ENCODE measurements at places on chromosomes 6 and 20.

GRCh38 chr20:50027611-50028105 lies 44.9 kb downstream of the SNAI1 start:
- no peak for DNase-seq

DNA sequence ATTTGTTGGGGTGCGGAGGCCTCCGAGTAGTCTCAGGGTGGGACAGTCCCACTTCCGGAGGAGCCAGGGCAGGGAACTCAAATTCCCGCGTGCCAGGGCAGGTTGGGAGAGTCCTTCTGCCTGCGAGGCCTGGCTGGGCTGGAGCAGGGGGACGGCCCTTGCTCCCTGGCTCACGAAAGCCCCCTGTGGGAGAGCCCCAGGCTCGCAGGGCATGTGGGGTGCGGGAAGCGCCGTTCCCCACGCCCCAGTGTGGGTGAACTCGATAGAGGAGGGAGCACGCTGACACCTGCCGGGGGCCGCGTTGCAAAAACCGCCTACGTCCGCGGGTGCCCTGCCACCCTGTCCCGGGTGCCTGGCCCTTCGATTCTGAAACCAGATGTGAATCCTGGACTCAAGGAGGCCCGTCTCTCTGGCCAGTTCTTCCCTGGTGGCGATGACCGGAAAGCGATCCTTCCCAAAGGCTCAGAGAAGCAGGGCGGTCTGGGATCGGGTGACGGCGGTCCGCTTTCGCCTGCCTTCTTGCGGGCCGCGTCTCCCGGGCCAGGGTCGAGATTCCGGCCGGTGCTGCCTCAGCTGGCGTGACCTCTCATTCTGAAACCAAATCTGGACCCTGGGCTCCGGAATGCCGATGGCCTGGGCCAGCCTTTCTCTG lies 1846.5 kb upstream of the DEFB115 start:
- DNase-seq: no peak

- no peak for DNase-seq
Observed at GRCh38 chr6:75204959-75205775, 686 bp downstream of the COL12A1 start.

DNA sequence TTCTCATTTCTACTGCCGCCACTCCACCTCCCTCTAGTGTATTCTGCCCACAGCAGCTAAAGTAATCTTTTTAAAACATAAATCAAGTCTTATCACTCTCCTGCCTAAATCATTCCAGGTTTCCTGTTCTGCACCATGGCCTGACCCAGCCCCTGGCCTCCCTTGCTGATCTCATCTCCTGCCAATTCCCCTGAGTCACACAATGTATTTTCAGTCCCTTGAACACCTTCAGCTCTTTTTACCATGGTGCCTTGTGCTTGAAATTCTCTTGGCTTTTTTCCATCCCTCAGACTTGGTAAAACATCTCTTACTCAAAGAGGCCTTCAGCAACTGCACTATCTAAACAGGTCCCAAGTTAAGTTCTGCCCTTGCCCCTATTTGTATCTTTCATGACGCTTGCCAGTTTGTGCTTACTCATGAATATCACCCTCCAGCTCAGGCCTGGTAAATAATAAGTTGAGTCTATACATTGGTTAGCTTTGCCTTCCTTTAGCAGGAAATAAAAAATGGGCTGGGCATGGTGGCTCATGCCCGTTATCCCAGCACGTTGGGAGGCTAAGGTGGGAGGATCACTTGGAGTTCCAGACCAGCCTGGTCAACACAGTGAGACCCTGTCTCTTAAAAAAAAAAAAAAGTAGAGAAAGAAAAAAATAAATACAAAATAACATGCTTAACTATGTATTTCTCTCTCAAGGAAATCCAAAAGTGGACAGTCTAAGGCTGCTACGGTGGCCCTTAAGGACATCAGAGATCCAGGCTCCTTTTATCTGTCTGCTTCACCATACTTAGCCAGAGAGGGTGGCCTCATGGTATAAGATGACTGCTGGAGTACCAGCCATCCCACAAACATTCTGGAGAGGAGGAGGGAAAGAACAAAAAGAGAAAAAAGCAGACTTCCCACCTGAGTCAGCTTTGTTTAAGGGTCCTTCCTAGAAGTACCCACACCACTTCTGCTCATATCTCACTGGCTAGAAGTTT lies 62.2 kb downstream of the ARFGEF2 start:
- DNase-seq: no peak

DNA sequence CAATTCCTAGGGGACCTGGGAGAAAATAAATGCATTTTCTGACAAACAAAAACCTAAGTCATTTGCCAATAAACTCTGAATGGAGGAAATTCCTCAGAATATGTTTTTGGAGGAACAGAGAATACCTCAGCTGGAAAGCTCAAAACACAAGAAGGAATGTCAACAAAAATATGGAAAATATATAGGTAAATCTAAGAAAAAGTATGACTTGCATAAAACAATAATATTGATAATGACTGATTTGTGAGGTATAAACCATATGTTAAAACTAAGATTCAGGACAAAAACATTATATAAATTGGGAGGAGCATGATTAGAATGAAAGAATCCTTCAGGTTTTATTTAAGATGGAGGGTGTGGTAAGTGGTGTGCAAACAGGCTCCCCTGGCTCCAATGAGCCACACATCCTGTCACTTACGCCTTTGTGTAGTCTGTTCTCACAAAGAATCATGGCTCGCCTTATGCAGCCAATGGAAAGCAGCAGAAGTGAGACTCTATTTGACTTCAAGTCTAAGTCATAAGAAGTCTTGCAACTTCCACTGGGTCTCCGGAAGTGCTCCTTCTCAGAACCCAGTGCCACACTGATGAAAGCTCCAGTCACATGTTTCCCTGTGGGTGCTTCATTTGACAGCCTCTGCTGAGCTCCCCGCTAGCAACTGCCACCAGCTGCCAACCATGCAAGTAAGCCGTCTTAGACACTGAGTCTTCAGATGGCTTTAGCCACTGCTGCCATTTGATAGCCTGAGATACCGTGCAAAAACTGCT lies 8.1 kb downstream of the CFAP61 start:
- no peak for DNase-seq

DNA sequence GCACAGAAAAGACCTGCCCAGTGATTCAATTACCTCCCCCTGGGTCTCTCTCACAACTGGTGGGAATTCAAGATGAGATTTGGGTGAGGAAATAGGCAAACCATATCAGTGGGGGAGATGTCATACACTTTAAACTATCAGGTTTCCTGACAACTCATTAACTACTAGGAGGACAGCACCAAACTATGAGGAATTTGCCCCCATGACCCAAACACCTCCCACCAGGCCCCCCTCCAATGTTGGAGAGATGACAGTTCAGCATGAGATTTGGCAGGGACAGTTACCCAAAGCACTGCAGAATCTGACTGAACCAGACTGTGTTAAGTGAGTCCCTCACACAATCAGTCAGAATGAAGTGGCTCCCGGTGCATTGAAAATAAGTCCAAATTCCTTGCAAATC lies 148.0 kb downstream of the TTLL2 start:
- no peak for DNase-seq

DNA sequence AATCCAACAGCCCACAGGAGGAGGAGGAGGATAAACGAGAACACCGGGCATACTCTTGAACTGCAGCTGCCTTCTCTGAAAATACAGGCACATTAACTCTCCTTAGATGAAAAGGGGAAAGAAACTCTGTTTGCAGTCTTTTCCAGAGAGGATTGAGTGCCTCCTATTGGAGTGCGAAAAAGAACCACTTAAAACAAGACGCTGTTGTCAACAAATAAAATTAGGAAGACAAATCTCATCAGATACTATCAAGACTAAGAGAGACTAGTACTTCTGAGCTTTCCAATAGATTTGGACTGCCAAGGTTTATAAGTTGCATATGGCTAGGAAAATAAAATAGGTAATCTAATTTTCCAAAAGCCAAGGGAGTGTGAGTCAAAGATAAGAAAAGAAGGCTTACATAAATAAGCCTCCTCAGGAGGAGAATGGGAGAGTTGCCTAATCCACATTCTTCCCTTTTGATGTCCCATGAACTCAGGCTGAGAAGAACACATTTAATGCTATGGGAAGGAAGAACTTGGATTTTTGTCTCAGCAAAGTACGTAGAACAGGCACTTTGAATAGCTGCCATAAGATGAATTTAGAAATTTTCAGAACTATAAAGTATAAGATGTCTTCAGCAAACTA lies 154.7 kb downstream of the ARHGAP18 start:
- DNase-seq: no peak

- DNase-seq: no peak
Observed at GRCh38 chr6:83127258-83127657, 59.8 kb downstream of the DOP1A start.

- DNase-seq: no peak
Observed at GRCh38 chr20:51562332-51563173, 20.0 kb upstream of the NFATC2 start.

DNA sequence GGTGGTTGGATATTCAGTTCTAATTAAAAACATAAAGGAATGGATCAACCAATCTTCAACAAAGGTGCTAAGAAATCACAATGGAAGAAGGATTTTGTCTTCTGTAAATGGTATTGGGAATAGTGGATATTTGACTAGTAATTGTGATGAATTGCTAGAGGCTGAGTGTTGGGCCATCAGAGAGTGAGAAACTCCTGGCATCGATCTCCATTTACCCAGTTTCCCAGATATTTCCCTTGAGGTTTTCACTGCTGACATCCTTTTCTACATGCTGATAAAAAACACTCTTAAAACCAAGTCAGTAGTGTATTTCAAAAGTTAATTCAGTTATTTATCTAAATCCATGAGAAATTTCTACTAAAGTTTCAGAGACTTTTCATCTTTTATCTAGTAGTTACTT lies 40.4 kb upstream of the COL10A1 start:
- no peak for DNase-seq

DNA sequence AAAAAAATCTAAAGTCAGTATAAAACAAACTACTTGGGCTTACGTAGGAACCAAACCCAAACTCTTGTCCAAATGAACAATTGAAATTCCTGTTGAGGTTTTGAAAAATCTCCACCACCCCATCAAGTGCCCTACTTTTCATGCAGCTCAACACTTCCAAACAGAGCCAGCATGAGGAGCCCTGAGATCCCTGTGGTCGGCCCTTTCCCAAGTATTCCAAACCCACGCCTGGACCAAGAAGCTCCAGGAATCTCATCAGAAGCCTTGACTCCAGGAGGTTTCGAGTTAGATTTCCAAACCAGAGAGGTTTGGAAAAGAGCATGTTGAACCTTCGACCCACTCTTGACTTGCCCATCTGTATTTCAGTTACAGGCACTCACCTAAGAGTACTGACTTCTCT lies 179.3 kb downstream of the MTFR2 start:
- no peak for DNase-seq

DNA sequence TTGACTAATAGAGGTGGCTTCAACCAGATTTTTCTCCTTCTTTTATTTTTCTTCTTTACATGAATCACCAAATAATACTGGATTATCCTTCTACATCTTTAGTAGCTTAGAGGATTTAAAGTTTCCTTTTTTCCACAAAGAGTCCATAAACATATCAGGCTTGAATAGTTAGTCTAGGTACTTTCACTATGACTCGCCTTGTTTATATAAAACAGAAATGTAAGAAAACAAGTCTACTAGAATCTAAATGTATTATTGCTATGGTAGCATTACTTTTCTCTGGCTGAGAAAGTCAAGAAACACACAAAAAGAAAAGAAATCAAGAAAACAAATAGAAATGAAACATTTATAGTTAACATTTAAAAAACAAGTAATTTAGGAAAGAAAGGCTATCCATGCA lies 215.2 kb downstream of the PTPRK start:
- DNase-seq: no peak

GRCh38 chr6:36827261-36828079 lies 11.8 kb downstream of the CPNE5 start:
- no peak for DNase-seq

- DNase-seq: no peak
Observed at GRCh38 chr6:105220186-105220585, 40.4 kb upstream of the POPDC3 start.

DNA sequence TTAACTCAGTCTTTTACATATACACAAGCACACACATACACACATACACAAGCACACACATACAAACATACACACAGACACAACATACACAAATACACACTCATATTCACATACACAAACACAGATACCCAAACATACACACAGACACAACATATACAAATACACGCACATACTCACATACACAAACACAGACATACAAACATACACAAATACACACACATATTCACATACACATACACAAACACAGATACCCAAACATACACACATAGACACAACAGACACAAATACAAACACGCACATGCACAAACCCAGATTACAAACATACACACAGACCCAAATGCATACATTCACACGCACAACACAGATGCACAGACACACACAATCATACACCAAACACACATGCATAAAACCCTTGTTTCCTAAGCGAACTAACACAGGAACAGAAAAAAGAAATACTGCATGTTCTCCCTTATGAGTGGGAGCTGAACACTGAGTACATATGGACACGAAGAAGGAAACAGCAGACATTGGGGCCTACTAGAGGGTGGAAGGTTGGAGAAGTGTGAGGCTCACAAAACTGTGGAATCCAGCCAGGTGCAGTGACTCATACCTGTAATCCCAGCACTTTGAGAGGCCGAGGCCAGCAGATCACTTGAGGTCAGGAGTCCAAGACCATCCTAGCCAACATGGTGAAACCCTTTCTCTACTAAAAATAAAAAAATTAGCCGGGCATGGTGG lies 34.2 kb downstream of the PIM1 start:
- no peak for DNase-seq

DNA sequence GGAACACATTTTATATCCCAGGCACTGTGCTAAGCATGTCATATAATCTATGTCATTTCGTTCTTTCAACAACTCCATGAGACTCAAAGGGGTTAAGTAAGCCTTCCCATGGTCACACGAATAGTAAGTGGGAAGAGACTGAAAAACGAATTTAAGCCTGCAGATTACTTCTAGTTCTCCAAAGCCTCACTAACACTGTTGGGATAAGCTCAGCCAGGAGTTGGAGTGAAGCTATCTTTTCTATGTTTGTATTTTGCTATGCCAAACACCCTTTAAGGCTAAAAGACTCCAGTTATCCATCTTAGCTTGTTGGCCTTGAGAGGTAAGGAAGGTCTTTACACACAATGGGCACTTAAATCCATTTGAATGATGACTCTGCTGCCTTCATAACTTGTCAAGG lies 148.1 kb upstream of the UST start:
- no peak for DNase-seq

GRCh38 chr20:21796059-21796458 lies 90.6 kb downstream of the PAX1 start:
- no peak for DNase-seq

DNA sequence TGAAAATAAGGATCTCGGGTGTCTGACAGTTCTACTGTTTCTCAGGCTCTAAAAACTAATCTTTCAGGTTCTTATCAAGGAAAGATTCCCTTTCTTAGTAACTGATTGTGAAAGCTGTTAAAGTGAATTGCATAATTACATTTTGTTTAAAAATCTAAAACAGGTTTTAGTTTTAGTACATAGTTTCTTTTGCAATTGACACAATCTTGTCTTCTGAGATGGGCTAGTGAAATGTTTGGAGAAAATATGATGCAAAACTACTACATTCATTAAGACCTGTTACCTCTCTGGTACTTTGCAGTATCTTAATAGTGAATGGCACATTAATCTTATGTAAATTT lies 298.4 kb downstream of the UTRN start:
- no peak for DNase-seq
